ENCODE measurements at places on chromosomes 2 and 18.

DNA sequence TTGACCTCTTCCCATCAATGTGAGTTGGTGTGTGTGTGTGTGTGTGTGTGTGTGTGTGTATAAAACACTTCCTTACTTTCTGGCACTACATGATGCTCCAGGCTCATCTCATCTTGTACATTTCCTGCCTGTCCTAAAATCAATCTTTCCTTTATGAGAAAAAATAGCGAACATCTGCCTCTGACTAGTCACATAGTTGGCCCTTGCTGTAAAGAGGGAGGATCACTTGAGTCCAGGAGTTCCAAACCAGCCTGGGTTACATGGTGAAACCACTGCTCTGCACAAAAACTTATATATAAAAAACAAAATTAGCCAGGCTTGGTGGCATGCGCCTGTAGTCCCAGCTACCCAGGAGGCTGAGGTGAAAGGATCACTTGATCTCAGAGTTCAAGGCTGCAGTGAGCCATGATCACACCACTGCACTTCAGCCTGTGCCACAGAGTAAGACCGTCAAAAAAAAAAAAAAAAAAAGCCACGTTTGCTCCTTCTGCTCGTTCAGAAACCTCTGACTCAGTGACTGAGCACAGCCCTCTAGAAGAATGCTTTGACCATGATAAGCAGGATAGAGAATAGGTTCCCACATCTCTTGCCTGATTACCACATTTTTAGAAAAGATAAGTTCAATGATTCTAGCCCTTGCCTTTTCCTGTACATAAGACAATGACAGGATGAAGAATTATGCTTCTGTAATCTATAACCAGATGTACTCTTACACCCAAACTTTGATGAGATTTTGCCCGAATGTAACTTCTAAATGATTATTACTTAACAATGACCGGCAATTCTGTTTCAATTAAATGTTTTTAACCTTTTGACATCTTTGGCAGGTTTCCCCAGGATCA, 45.2 kb upstream of the ST3GAL5 start:
- no peak for DNase-seq

DNA sequence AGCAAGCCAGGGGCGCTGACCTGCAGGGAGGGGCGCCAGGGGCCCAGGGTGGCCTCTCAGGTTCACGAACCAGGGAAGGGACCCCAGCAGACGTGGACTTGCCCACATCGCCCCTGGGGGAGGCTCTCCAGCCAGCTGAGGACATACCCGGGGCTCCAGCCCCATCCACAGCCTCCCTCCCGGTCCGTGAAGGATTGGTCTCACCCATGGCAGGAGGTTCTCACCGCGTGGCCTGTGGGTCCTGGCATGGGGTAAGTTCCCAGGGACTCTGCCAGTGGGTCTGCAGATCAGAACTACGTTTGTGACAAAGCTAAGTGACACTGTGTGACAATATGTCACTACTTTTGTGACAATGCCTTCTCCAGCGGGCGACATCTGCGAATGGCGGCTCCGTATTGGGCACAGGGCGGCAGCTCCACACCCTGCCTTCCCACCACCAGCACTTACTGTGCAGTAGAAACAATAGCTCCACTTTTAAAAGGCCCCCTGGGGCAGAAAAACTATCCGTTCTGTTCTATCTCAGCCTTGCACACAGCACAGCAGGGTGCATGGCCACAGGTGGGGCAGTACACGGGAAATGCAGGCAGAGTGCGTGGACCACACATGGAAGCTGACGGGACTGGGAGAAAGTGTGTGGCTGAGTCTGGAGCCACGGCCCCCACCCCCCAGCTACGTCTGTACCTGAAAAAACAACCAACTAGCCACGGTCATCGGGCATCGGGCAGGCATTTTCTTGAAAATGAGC, 65.2 kb upstream of the CTDP1 start:
- no peak for DNase-seq

- DNase-seq, result no peak
Observed at GRCh38 chr2:16291731-16292550, 351.6 kb downstream of the MYCN start.

DNA sequence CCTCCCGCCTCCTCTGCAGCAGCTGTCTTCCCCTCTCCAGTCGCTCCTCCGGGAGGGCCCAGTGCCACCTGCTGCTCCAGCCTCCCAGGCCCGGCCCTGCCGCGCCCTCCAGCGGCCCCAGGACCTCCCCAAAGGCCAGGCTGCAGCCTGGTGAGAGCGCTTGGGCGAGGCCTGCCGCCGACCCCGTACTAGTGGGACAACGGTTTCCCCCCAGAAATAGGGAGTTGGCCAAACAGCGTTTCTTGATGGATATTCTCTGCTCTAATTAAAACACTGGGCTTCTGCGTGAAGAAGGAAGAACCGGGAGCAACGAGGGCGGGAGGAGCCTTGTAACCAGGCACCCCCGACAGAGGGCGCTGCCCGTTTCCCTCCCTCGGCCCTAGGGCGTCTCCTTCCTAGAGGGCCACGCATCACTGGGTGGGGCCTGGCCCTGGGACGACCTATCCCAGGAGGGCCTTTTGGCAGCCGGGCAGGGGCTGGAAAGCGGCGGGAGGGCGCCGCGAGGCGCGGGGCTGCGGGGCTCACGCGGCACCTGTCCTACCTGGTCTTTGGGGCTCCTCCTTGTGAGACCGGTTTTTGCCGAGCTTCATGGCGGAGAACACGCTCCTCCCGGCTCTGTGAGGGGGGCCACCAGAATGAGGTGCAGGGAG, 25.4 kb upstream of the OTOF start:
- no peak for DNase-seq

- no peak for DNase-seq
Observed at GRCh38 chr18:56162311-56163265, 475.8 kb downstream of the TXNL1 start.

- DNase-seq, result no peak
Observed at GRCh38 chr2:20448977-20449306, 2.1 kb downstream of the RHOB start.

DNA sequence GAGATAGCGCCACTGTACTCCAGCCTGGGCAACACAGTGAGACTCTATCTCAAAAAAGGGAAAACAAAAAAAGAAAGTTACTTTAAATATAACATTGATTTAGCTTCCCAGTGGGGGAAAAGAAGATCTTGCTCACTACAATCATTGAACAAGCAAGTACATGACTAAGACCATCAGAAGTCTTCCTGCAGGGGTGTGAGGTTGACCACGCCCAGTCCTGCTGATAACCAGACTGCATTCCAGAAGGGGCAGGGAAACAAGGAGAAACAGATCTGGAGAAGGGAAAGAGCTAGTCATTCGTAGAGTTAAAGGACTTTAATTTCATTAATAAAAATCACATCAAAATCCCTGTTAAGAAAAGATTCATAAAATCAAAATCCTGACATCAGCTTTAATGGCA, 77.5 kb downstream of the EPHA4 start:
- DNase-seq, result no peak

GRCh38 chr2:128537646-128538045, 219.0 kb upstream of the HS6ST1 start:
- DNase-seq, result no peak

DNA sequence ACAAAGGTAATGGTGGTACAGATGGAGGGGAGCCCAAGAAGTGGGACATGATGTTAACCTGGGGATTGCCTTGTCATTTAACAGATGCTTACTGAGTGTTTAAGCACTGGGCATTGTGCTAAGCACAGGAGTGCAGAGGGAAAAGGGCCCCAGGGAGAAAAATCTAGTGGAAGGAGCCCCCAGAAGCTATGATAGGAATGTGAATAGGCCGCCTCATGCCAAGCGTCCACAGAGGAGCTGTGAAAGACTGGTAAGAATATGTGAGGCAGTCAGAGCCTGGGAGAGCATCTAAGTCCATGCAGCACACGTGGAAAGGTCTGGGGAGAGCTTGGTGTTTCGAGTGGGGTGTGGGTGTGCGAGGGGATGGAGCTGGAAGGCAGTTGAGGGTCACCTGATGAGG, 5.5 kb downstream of the ZNF532 start:
- DNase-seq, result no peak

DNA sequence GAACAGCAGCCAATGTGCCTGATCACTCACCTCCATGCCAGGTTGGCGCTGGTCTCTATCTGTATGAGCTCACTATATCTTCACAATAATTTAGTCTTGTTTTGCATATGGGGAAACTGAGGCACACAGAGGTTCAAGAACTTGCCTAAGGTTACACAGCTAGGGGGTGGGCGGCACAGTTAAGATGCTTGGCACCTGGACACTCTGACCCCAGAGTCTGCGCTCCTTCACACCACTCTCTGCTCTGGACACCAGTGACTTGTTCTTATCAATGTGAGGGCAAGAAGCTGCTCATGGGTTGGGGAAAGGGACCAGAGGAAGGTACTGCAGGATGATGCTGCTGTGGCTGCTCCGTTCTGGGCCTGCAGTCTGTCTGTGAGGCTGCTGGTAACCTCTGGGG, 27.1 kb downstream of the FBLN7 start:
- DNase-seq, result no peak

DNA sequence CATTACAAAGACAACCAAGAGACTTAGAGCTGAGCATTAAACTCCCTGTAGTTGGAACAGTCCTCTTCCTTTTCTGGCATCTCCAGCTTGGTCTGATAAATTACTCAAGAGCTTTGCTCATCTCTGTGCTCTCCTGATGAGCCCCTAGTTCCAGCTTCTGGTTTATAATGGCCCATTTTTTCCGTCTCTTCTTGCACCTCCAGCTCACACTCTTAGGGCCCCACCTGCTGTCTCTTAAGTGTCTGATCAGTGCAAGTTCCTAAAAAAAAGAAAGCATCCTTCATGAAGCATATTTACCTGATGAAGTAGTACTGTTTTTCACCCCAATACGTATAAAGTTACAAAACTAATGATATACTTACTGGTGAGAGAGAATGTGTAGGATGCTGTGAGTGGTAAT, 822.9 kb downstream of the RNF144A start:
- no peak for DNase-seq
